ENCODE measurements at places on chromosomes 6 and 20.

DNA sequence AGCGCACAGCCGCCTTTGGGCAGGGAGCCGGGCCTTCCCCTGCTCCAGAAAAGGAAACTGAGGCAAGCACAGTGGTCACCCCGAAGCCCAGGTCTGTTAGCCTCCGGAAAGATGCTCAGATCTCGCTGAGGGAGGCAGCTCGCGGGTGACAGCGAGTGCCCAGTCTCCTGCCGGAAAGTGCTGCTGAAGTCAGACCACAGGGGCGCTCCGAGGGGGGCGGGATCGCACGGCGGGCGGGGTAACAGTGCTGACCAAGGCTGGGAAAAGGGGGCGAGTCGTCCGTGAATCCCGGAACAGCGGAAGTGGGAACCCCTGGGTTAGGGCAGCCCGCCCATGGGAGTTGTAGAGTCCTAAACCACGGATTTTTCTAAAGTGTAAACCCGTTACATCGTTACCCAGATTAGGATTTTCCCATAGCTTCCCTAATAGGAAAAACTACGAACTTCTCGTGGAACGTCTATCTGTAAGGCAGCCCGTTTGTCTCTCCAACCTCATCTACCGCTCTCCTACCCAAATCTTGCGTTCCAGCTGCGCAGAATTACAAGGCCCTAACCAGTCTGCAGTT lies 504 bp downstream of the VPS16 start:
- DNase-seq = no peak

- no peak for DNase-seq
Measured at GRCh38 chr6:75759207-75759606, 10.2 kb downstream of the MYO6 start.

GRCh38 chr6:35218021-35218420 lies 4.3 kb downstream of the SCUBE3 start:
- DNase-seq = no peak

GRCh38 chr20:47782076-47782475 lies 3.2 kb downstream of the SULF2 start:
- no peak for DNase-seq

DNA sequence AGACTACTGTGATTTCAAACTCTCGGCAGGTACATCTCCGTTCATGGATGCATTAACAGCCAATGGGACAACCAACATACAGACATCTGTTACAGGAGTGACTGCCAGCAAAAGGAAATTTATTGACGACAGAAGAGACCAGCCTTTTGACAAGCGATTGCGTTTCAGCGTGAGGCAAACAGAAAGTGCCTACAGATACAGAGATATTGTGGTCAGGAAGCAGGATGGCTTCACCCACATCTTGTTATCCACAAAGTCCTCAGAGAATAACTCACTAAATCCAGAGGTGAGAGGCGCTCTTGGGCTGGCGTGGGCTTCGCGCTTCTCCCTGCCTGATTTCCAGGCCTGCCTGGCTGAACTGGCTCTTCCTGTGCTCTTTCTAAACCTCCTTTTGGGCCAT lies 68.4 kb downstream of the RPP40 start:
- DNase-seq = no peak

- no peak for DNase-seq
Measured at GRCh38 chr20:44587035-44587980, 4.9 kb downstream of the PKIG start.

- DNase-seq = no peak
Measured at GRCh38 chr20:37090407-37090806, 5.4 kb downstream of the RBL1 start.

DNA sequence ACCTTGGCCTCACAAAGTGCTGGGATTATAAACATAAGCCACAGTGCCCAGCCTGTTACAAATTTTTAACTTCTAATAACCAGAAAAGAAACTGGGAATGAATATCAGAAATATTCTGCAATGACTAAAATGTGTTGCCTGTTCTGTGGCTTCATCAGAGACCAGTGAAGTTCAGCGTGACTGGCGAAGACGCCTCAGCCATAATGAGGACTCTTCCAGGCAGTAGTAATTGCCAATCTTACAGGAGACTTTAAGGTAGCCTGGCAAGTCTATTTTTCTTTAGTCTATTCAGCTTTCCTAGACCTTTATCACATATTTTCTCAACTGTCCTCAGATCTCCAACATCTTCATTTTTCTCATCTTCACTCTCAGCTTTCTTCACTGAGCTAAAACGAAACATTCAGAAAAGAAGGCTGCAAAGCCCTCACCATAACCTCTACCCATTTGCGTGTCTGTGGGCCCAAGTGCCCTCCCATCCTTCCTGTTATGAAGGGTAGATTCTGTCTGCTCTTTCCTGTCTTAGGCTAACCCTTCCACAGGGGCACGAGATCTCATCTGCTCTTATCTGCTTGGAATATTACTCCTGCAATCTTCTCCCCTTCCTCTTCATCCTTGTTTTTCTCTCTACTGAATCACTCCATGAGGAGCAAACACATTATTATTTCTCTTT lies 42.0 kb upstream of the OLIG3 start:
- DNase-seq = no peak

- no peak for DNase-seq
Measured at GRCh38 chr6:119628691-119629594, 279.4 kb upstream of the MAN1A1 start.

DNA sequence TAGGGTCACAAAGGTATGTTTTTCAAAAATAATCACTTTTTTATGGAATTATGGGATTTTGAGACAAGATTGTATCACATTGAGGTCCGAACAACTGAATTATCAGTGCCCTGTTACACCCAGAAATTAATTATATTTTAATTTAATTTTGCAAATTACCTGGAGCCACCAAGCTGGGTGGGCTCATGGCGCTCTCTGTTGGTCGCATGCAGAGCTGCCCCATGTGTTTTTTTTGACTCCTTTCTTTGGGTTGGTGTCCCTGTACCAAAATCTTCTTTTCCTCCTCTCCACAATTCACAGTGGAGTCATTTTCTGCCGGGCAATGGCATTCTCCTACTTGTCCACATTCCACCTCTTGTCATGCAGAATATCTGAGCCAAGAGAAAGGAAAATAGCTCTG lies 38.9 kb upstream of the FRMD1 start:
- DNase-seq = no peak

GRCh38 chr6:159002432-159003155 lies 2.6 kb upstream of the RSPH3 start:
- no peak for DNase-seq

GRCh38 chr20:57774951-57775350 lies 65.1 kb upstream of the PMEPA1 start:
- no peak for DNase-seq

DNA sequence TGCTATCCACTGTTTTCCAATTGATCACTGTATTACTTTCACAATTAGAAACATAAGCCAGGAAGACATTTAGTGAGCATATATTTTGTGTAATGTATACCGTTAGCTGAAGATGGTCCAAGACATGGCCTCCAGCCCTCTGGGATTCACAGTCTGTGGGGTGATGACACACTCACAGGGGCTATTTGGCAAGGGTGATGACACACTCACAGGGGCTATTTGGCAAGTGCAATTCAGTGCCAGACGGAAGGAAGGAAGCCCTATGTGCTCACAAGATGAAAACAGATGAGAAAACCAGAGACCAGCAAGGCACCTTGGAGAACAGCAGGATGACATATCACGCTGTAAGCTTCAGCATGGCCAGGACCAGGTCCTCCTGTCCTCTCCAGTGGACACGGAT lies 183.7 kb downstream of the MBOAT1 start:
- DNase-seq = no peak

DNA sequence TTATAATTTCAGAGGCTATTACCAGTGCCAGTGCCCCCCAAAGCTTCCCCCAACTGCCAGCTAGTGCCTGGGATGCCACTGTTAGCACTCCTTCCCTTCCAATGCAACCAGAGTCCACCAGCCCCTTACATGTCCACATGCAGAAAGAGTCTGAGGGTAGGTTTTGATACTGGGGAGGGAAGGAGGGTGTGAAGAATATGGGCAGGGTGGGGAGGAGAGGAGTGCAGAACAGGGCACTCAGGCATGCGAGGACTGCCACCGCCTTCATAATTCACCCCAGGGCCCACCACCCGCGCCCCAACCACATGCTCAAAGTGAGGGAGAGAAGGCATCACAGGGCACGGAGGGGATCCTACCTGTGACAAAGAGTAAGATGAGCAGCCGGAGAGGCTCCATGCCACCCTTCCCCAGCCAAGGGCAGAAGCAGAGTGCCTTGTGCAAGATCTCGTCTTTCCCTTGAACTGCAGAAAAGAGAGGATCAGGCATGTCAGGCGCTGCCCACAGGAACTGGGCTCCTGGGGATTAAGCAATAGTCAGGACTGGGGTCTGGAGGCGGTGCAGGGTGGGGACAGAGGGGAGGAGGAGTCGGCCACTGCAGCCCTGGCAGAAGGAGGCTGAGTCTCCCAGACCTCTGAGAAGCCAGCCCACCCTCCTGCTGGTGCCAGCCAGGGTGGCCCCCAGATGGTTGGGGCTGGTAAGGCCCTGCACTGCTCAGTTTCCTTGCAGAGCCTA lies at the start of gene TREM2:
Gene TREM2, minus strand, starts transcription at position 430 of the 732 bp plus-strand sequence. Its CDS starts 34 bp downstream, at position 396.
- DNase-seq = no peak

DNA sequence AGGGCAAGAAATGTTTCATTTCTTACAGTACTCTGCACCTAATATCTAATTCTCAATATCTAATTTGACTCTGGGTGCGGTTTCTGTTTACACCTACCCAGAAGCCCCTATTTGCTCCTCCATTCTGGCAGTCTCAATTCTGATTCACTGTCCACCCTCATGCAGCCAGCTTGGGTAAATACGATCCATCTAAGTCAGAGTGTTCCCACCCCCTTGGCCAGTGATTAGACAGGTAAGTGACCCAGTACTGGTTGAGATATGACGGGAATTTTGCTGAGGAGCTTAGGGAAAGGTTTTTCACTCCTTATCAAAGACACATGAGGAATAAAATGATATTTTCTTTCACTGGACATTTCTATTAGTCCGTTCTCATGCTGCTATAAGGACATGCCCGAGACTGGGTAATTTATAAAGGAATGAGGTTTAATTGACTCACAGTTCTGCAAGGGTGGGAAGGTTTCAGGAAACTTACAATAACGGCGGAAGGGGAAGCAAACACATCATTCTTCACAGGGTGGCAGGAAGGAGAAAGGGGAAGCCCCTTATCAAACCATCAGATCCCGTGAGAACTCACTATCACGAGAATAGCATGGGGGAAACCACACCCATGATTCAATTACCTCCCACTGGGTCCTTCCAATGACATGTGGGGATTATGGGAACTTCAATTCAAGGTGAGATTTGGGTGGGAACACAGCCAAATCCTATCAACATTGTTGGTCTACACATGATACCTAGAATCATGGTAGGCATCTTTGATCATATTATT lies 29.4 kb downstream of the GLO1 start:
- DNase-seq = no peak

GRCh38 chr6:152263582-152263981 lies 373.6 kb downstream of the SYNE1 start:
- no peak for DNase-seq

GRCh38 chr20:47262365-47263013 lies 94.0 kb downstream of the ZMYND8 start:
- no peak for DNase-seq

DNA sequence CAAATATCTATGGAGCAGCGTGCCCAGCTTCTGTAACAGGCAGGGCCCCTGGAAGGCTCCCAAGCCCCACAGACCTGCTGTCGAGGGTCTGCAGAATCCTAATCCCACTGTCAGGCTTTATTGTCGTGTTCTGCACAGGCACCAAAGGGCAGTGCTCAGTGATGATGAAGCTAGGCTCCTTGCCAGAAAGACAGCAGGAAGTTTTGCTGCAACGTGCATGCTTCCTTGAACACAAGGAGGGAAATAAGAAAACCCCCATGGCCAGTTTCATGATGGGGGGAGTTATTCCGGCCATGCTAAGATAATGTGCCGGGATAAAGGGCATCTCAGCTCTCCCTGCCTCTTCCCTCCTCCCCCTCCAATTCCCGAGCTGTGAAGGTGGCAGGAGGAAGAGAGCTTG lies 109.4 kb upstream of the KCNG1 start:
- DNase-seq = no peak

- no peak for DNase-seq
Measured at GRCh38 chr6:109311471-109311870, 70.8 kb downstream of the CD164 start.

GRCh38 chr6:27066802-27067201 lies 180.7 kb upstream of the PRSS16 start:
- DNase-seq = no peak

DNA sequence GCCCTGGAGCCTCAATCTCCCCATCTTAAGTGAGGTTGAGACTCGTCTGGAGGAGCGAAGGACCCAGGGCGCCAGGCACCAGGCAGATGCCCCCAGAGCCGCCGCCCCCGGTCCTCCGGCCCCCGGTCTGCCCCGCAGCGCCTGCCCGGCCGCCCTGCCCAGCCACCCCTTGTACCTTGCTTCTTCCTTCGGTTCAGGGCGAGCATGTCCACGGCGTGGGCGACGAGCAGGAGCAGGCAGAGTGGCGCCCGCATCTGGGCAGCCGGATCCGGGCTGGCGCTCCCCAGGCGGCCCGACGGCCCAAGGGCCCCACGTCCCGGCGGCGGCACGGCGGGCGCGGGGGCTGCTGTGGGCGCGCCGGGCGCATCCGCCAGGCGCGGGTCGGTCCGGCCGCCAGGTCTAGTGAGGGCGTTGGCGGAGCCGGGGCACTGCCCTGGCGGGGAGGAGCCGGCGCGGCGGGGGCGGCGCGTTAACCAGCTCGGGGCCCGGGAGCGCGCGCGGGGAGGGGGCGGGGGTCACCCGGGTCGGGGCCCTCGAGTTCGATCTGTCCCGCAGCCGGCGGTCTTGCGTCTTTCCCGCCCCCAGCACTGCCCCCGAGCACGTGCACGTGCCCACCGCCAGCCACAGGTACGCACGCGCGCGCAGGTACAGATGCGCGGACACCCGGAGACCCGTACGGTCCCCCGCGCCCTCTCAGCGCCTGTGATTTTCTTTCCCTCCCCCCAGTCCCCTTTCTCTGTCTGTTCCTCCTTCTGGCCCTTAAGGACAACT lies at the start of gene RSPO4:
Gene RSPO4, minus strand, starts transcription at position 401 of the 771 bp plus-strand sequence. Its CDS starts 147 bp downstream, at position 254.
- DNase-seq = no peak

DNA sequence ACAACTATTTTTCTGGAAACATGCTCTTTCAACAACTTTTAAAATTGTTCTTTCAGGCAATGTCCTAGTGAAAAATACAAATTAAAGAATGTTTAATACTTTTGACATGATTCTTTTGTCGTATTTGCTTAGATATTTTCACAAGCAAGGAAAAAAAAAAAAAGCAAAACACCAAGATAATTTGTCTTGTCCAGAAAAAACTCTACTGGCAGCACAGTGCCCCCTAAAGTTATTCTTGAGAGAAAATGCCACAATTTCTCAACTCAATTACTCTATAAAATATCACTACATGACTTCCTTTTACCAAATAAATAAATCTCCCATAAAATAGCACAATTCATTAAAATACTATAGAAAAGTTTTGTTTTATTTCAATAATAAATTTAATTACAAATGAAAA lies 652.5 kb upstream of the EPHA7 start:
- no peak for DNase-seq

- DNase-seq = no peak
Measured at GRCh38 chr6:86010915-86011786, 368.5 kb upstream of the SYNCRIP start.

DNA sequence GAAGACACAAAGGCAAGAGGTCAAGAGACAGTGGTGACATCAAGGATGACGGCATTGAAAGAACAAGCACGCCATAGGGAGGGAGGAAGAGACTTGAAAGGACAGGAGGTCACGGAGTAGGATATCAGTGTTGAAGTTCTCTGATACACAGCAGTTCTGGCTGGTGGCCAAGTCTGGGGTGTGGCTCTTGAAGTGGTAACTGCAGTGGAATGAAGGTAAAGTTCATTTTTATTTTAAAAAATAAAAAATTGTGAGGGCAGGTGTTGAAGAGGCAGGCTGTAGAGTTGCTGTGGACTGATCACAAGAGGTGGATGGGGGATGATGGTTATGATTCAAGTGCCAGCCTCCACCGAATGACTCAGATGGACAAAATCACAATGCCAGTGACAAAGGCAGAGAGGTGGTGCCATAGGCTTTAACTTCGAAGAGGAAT lies 53.2 kb upstream of the BMP2 start:
- no peak for DNase-seq
